Lower lobe of right lung (tissue), 2 donors: ENCODE measurements at places on chromosomes 3 and 15. TPM values are rescaled to one million over a fixed set of nuclear protein-coding genes. Genes with fewer than 3 reads are reported as not detected.
A peak's percentile ranks its signal among the peaks of the same experiment; 100 is the strongest.

DNA sequence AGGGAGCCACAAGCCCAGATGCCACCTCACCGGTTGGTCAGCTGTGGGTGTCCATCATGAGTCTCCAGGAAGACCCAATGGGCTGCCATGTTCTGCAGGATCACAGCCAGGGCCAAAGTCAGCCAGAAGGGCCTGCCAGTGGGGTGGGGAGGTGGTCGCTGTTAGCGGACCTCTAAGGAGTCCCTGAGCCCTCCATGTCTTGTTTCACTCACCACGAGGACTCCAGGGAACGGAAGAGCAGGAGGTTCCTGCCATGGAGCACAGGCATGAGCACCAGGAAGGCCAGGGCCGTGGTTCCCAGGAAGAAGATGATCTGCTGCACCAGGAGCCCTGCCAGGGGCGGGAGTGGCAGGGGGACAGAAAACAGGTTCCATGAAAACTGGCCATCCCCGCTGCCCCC, 8.6 kb downstream of the ISLR start:
- H3K36me3 ChIP-seq, result no peaks in the 10 kb centered on the region
- peak; percentile 25 for DNase-seq
- peaks cover 27% of the 10 kb centered on the region for H3K4me1 ChIP-seq
- H3K27ac ChIP-seq, result no peak overlapping the region
- no peak overlapping the region for H3K4me3 ChIP-seq

Gene GOLGA8O
- total RNA-seq, result not detected

Gene TRPM1
- total RNA-seq, result not detected

Gene IL17RE
- total RNA-seq, result 21.5 TPM

GRCh38 chr3:155382396-155383042, 89.0 kb upstream of the STRIT1 start:
- H3K27ac ChIP-seq, result no peak overlapping the region
- no peak overlapping the region for H3K4me3 ChIP-seq
- no peaks in the 10 kb centered on the region for H3K4me1 ChIP-seq
- DNase-seq, result peak; percentile 81
- H3K27me3 ChIP-seq, result no peaks in the 10 kb centered on the region
- H3K36me3 ChIP-seq, result no peaks in the 10 kb centered on the region
